Psoas muscle (tissue), 8 donors: ENCODE measurements at places on chromosomes 16 and 17. TPM values are rescaled to one million over a fixed set of nuclear protein-coding genes. Genes with fewer than 3 reads are reported as not detected.
A peak's percentile ranks its signal among the peaks of the same experiment; 100 is the strongest.

Gene ABCA6
- 11.9 TPM for total RNA-seq

GRCh38 chr17:65154770-65155589, 17.8 kb downstream of the RGS9 start:
- H3K27me3 ChIP-seq: no peaks in the 10 kb centered on the region
- H3K36me3 ChIP-seq: no peaks in the 10 kb centered on the region
- H3K27ac ChIP-seq: no peak overlapping the region
- H3K4me3 ChIP-seq: no peak overlapping the region
- no peaks in the 10 kb centered on the region for H3K4me1 ChIP-seq
- no peak for DNase-seq

GRCh38 chr16:13351181-13351580, 449.8 kb downstream of the SHISA9 start:
- H3K4me3 ChIP-seq: no peak overlapping the region
- H3K27me3 ChIP-seq: peaks cover 3% of the 10 kb centered on the region
- no peaks in the 10 kb centered on the region for H3K36me3 ChIP-seq
- no peaks in the 10 kb centered on the region for H3K4me1 ChIP-seq
- DNase-seq: no peak
- no peak overlapping the region for H3K27ac ChIP-seq

Gene EVI2A
- total RNA-seq: 0.50 TPM

- H3K4me1 ChIP-seq: peaks cover 33% of the 10 kb centered on the region
- peak overlapping the region; percentile 87 for H3K27ac ChIP-seq
- peak overlapping the region; percentile 39 for H3K4me3 ChIP-seq
These were observed 56.1 kb downstream of the YPEL2 start for GRCh38 chr17:59387351-59388068.

DNA sequence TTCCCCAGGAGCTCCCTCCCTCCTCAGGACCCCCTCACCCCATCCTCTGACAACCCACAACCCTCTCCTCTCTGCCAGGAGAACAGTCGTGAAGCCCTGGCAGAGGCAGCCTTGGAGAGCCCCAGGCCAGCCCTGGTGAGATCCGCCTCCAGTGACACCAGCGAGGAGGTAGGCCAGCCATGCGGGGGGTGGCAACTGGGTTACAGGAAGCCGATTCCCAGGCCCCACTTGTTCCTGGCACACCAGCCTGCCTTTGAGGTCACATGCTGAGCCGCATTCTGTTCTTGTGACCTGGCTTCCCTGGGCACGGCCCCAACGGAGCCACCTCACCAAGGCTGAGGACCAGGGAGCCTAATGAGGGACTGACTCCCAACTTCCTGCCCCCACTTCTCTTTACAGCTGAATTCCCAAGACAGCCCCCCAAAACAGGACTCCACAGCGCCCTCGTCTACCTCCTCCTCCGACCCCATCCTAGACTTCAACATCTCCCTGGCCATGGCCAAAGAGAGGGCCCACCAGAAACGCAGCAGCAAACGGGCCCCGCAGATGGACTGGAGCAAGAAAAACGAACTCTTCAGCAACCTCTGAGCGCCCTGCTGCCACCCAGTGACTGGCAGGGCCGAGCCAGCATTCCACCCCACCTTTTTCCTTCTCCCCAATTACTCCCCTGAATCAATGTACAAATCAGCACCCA, 7.9 kb downstream of the NAT9 start:
- H3K27me3 ChIP-seq: no peaks in the 10 kb centered on the region
- H3K36me3 ChIP-seq: peaks cover 8% of the 10 kb centered on the region
- H3K4me3 ChIP-seq: no peak overlapping the region
- peak; percentile 86 for DNase-seq
- peaks cover 10% of the 10 kb centered on the region for H3K4me1 ChIP-seq

GRCh38 chr17:83147280-83147679, 67.9 kb downstream of the METRNL start:
- no peaks in the 10 kb centered on the region for H3K4me1 ChIP-seq
- H3K27ac ChIP-seq: no peak overlapping the region
- no peaks in the 10 kb centered on the region for H3K36me3 ChIP-seq
- no peak overlapping the region for H3K4me3 ChIP-seq
- H3K27me3 ChIP-seq: peaks cover 25% of the 10 kb centered on the region
- DNase-seq: no peak

DNA sequence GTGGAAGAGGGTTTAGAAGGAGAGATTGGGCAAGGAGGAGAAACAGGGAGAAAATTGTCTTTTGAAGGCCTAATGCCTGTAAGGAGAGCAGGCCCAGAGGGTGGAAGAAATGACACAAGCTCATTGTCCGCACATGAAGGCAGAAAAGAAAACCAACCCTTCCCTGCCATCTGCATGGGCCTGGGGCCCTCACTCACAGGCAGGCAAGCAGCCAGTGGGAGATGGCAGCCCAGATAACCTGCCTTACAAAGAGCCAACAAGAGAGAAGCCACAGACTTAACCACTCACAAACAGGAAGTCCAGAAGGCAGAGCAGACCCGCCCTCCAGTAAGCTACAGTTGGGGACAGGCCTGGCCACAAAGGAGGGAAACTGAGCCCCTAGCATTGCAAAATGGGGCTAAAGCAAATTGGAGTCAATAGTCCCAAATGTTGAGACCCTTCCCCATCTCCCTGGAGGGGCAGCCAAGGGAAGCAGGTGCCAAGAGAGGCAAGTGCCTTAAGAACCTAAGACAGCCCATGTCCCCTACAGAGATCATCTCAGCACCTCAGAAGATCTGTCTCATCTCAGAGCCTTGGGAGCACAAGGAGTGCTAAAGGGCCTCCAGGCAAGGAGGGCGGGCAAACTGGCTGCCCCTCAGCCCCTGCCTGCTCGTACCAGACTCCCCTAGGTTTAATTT, 7.3 kb upstream of the TSPOAP1 start:
- H3K27ac ChIP-seq: no peak overlapping the region
- no peak overlapping the region for H3K4me3 ChIP-seq

Gene FSCN2
- total RNA-seq: 0.38 TPM

- H3K27ac ChIP-seq: no peak overlapping the region
- DNase-seq: no peak
- no peaks in the 10 kb centered on the region for H3K27me3 ChIP-seq
- no peaks in the 10 kb centered on the region for H3K4me1 ChIP-seq
- no peak overlapping the region for H3K4me3 ChIP-seq
These were observed 132.2 kb upstream of the HS3ST2 start for GRCh38 chr16:22681554-22682291.

GRCh38 chr17:12927541-12928425, 90.0 kb downstream of the ELAC2 start:
- H3K4me1 ChIP-seq: no peaks in the 10 kb centered on the region
- DNase-seq: no peak
- no peak overlapping the region for H3K4me3 ChIP-seq
- no peaks in the 10 kb centered on the region for H3K27me3 ChIP-seq

DNA sequence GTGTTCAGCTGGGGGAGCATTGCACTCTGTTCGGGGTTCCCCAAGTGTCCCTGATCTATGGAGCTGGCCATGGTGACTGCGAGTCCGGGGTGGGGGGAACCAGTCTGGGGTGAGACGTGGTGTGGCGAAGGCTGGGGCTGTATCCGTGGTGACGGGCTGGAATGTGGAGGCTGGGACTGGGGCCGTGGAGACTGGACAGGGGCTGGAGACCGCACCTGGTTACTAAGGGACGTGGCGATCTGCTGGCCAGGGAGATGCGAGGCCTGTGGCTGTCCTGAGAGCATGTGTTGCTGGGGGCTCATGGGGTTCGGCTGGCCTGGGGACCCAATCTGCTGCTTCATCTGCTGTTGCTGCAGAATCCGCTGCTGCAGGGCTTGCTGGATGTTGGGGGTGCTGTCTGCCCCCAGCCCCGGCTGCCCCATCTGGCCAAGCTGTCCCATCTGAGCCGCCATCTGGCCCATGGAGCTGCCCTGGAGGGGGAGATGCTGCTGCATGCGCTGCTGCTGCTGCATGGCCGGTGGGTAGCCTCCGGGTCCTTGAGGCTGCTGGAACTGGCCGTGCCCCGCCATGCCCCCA, 10.6 kb upstream of the TRAP1 start:
- H3K27ac ChIP-seq: no peak overlapping the region
- H3K4me3 ChIP-seq: no peak overlapping the region
- no peaks in the 10 kb centered on the region for H3K27me3 ChIP-seq
- no peaks in the 10 kb centered on the region for H3K4me1 ChIP-seq
- peaks cover 62% of the 10 kb centered on the region for H3K36me3 ChIP-seq
- DNase-seq: no peak

Gene SLFN12
- 3.8 TPM for total RNA-seq
